ENCODE measurements at places on chromosomes 1 and 21. TPM values are rescaled to one million over a fixed set of nuclear protein-coding genes. Genes with fewer than 3 reads are reported as not detected.

UMODL1 gene
- not detected for total RNA-seq

GRCh38 chr1:46034601-46035516, 97.6 kb downstream of the PIK3R3 start:
- no peak for DNase-seq

COL16A1 gene
- total RNA-seq: 3.6 TPM

TSPAN2 gene
- total RNA-seq: 26.5 TPM

All from PC-9 (cell line).